ENCODE measurements at places on chromosomes 13 and 19.

DNA sequence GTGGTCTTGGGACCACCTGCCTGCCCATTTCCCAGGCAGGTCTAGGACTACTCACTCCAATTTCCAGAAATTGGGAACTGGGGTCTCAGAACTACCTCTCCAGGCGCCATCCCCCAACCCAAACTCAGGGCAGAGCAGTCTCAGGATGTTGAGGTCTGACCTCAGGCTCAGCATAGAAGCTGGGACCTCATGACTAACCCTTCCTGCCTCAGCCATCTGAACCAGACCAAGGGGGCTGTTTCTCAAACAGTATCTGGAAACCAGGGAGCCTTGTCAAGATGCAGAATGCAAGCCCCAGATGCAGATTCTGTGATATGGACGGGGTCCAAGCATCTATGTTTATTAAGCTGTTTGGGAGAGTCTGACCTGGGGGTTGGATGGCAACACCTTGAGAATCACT, 1.3 kb downstream of the FBXW9 start:
- no peak for DNase-seq

DNA sequence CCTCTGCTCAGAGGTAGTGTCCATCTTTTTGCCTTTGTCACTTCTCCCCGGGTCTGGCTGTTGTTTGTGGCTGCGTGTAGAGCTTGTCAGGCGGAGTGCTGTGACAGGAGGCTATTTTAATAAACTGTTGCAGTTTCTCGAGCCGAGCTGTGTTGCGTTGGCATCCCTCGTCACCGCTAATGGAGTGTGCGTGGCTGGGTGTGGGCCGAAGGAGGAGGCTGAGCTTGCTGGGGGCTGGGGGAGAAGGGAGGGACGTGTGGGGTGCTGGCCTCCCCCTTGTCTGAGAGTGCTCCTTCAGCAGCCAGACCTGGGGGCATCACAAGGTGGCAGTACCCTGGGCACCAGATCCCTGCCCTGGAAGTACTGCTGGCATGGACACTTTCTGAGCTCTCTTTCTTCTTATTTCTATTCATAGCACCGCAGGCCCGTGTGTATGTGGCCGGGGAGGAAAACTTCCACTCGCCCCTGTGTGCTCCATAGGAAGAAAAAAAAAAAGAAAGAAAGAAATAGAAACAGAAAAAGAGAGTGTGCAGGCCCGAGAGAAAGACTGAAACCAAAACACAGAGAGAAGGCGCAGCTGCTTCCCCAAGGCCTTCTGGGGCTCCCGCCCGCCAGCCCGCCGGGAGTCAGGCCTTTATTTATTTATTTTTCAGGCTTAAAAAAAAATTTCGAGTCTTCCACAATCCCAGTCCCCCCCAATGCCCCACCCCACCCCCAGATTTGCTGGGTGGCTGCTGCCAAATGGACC, 27.0 kb downstream of the NFIX start:
- no peak for DNase-seq

DNA sequence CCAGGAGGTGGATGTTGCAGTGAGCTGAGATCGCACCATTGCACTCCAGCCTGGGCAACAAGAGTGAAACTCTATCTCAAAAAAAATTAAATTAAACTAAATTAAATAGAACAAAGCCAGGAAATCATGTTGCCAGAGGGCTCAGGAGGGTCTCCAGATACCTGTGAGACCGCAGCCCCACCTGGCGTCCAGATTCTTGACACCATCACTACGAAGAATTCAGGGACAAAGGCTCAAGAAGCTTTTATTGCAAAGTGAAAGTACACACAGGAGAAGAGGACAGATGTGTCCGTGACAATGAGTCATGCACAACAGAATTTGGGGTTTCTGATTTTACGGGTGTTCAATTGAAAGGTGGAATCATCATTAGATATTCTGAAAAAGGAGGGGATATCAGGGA, 76.6 kb downstream of the STOML3 start:
- DNase-seq: no peak

DNA sequence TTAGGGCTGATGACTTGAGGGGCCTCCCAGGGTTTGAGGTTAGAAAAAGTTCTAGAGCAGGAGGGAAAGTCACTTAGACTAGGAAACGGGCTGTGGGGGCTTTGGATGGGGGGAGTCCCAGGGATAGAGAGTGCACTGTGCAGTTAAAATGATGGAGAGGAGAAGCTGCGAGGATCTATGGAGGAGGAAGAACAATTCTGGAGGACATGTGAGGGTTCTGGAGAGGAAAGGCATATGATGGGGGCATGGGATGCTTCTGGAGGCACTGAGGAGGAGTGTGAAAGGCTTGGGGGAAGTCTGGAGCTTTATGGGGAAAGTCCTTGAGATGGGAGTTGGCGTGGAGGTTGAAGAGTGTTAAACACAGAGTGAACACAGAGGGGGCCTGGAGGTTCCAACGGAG, 2.2 kb downstream of the KCNC3 start:
- no peak for DNase-seq

GRCh38 chr19:15199661-15200552, 888 bp downstream of the NOTCH3 start:
- DNase-seq: no peak

- no peak for DNase-seq
These were observed 3.0 kb upstream of the ECH1 start for GRCh38 chr19:38834590-38834989.
